ENCODE measurements at places on chromosomes 11 and 22.

DNA sequence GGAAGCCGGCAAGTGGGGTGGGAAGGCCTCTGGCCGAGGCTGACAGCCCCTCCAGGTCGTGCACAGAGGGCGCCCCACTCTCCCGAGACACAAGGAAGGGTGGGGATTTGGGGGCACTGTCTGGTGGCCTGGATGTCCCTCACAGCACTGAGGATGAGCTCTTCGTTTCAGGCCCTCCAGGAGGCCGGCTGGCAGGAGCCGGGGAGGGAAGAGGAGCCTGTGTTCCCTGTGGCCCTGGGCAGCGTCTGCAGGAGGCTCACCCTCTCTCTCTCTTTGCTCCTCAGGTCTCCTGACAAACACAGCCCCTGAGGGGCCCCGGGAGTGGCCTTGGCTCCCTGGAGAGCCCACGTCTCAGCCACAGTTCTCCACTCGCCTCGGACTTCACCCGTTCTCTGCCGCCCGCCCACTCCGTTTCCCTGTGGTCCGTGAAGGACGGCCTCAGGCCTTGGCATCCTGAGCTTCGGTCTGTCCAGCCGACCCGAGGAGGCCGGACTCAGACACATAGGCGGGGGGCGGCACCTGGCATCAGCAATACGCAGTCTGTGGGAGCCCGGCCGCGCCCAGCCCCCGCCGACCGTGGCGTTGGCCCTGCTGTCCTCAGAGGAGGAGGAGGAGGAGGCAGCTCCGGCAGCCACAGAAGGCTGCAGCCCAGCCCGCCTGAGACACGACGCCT, 1078.0 kb downstream of the BRD1 start:
- DNase-seq, result no peak

GRCh38 chr11:76808996-76809395, 25.8 kb downstream of the TSKU start:
- DNase-seq, result no peak

DNA sequence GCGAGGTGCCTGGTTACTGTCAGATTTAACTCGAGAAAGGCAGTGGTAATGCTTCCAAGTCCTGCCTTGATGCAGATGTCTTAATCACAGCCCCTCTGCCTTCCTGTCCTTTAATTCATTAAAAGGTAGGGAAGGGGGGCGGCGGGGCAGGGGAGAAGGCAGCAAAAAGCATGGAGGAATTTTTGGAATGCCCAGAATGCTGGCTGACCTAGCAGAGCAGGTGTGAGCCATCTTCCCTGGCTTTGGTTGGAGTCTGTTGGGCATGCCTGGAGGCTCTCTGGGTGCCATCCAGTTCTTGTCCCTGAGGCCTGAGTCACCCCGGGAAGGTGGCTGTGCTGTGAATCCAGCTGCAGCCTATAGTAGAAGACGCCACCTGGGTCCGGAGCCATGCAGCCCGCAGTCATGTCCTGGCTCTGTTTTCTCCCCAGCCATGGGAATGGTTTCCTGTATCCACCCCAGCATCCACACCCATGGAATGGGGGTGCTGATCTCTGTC, 15.6 kb downstream of the KIAA1671 start:
- no peak for DNase-seq

DNA sequence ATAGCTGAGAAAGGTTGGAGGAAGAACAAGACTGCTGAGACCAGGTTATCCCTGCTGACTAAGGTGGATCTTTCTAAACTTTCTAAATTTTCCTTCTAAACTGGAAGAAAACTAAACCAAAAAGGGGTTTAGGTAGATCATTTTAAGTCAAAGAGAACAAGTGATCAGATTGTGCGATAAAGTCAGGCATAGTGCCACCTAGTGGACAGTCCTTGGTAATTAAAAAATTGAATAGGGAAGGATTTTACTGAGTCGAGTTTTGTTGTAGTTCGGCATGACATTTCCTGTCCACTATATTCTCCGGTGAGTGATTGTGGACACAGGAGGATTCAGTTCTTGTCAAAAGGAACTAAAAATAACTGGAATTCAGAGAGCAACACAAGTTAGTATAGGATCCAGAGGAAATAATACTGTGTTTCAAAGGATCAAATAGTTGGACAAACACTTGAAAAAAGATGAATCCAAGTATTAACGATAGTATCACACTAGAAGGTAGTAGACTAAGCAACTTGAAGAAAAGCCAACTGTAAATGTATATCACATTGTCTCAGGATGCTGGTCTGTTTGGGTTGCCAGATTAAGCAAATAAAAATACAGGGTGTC, 1236.4 kb downstream of the FAM181B start:
- DNase-seq, result peak; percentile 3

GRCh38 chr11:130121445-130121978, 38.1 kb upstream of the ST14 start:
- no peak for DNase-seq

GRCh38 chr11:129960216-129961214, 42.1 kb downstream of the PRDM10 start:
- no peak for DNase-seq

DNA sequence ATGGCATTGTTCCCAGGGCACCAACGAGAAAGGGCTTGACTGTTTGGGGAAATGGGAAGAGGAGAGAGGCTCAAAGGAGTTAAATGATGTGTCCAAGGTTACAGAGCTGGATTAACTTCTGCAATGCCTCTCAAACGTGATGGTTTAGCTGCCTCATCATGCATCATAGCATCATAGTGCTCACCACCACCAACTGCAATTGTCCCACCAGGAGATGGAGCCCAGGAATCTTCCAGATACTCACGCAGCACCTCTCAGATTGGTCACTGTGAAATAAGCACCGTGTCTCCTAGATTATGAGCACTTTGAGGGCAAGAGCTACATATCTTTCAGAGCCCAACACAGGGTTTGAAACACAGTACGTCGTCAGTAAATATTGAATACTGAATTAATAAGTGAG, 69.2 kb downstream of the PRSS23 start:
- DNase-seq, result no peak

DNA sequence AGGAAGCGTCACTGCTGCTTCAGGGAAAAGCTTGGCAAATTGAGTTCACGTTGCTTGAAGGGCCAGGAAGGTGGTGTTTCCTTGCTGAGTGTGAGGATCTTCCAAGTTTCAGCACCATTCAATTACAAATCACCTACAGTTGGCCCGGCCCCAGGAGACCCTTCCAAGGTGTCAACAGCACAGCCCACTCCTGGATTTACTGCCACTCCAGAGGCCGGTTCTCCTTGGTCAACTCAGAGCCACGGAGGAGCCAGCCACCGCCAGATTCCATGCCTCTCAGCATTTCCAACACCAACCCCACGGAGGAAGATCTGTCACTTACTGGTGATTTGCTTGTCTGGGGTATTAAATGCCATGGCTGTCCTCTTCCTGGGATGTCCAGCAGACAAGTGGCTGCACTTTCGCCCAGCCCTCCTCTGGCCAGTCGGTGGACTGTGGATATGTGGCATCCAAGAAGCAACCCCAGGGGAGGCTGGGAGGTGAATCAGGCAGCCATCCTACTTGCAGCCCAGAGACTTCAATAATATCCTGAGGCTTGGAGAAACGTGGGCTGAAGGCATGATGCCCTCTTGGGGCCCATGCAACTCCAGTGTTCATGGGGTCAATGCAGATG, 74.1 kb upstream of the SHANK2 start:
- DNase-seq, result no peak

- DNase-seq, result no peak
Measured at GRCh38 chr22:29105468-29105867, 32.6 kb downstream of the KREMEN1 start.

- DNase-seq, result no peak
Measured at GRCh38 chr11:69000391-69000790, 12.7 kb downstream of the MRGPRF start.

GRCh38 chr11:107699371-107700285, 12.2 kb downstream of the SLN start:
- no peak for DNase-seq
